ENCODE measurements at places on chromosomes 6 and 20.

GRCh38 chr20:19530006-19530405 is 228.1 kb upstream of the RIN2 start:
- no peak for DNase-seq

GRCh38 chr20:34512955-34513419 is 3.2 kb upstream of the DYNLRB1 start:
- DNase-seq: no peak

DNA sequence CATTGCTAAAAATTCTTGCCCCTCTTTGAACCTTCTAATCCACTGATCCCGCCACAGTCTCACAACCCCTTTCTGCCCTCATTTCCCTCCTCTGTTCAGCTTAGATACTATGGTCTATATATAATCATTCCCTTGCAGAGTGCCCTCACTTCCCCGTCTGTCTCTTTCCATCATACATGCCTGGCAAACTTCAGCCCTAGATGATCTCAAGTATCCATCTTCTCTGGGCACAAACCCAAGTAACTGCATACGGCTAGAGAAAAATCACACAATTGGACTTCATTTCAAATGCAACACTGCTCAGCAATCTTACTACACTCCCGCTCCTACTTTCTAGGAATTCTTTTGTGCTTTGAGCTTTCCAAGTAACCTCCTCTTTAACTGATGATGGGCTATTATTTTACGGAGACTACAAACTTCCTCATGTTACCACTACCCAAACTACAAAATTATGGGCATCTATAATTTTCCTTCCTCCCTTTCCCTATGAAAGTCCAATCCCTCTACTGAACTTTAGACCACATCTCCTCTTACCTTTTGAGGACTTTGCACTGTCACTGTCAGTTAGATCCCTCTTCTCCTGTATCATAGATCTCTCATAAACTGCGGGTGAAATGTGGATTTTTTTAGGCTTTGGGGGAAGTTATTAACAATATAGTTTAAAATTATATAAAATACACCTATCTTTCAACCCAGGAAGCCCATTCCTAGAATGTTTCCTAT is 135.6 kb downstream of the BTBD9 start:
- DNase-seq: no peak

GRCh38 chr6:168029459-168030217 is 32.2 kb downstream of the KIF25 start:
- DNase-seq: no peak

DNA sequence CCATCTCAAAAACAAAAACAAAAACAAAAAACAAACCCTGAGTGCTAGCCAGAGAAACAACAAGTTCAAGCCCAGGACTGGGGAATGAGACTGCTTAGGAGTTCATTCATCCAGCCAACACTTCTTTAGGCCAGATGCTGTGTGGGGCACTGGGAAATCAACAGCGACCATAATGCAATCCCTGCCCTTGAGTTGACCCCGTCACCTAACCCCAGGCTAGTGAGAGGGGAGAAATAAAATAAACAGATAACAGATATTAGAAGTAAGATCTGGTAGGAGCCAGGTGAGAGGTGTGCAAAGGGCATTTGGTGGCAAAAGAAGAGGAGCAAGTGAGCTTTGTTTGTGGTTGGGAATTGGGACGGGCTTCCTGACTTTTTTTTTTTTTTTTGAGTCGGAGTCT is 4.9 kb upstream of the RPL10A start:
- no peak for DNase-seq

DNA sequence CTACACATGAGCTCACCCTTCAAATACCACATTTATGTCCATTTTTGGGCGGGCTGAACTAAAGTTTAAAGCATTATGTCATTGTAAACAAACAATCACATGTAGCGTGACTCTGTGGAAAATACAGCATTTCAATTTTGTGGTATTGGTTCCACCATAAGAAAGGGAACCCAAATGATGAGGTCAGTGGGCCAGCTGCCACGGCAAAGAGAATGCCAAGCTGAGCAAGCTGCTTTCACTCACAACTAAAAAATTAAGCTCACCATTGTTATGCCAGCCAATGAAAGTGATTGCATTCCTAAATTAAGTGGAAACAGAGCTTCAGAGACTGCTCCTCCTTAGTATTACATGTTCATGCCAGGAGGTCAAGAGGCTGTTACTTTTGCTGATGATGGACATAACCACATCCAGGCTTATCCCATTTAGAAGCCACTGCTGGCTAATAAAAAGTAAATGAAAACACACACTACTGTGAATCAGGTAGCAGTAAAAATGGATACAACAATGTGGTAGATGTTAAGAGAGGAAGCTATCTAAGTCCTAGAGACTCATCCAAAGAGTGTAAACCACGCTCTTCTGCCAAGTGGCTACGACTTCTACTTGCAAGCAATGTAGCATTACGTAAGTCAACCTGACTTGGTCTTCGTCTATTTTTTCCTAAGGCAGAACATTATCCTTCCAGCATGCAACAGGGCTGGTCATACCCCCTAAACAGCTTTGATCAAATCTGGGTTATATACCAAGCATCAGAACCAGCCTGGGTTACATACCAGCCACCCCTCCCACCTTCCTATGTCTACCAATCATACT is 164.8 kb downstream of the BACH2 start:
- no peak for DNase-seq

DNA sequence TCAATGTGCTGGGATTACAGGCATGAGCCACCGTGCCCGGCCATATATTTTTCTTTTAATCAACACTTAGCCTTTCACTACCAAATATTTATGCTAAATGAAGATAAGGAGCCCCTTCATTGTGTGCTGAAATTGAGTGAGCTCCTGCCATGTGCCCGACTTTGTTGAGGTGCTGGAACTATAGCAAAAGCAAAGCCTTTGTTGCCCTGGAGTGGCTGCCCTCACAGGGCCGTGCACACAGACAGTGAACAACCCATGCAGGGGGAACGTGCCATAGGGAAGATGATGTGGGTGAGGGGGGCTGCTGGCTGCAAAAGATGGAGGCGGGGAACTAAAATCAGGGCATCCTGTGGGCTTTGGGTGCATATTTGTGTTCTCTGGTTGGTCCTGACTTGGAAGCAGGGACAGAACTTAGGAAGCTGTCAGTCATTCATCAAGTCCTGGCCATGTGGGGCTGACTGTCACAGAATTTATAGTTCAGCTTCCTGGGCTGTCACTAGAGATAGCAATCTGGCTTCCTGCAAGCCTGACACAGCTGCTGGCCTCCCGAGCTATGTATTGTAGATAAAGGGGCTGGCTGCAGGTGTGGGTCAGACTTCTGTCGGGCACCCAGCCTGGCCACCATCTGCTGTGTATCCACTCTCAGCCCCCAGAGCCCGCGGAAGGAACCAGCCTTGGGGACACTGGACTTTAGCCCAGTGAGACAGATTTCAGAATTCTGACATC is 56.8 kb upstream of the MPC1 start:
- DNase-seq: no peak

- DNase-seq: no peak
Observed at GRCh38 chr6:36346486-36347273, 10.0 kb upstream of the BNIP5 start.

- DNase-seq: no peak
Observed at GRCh38 chr20:891058-891705, 25.0 kb downstream of the ANGPT4 start.

DNA sequence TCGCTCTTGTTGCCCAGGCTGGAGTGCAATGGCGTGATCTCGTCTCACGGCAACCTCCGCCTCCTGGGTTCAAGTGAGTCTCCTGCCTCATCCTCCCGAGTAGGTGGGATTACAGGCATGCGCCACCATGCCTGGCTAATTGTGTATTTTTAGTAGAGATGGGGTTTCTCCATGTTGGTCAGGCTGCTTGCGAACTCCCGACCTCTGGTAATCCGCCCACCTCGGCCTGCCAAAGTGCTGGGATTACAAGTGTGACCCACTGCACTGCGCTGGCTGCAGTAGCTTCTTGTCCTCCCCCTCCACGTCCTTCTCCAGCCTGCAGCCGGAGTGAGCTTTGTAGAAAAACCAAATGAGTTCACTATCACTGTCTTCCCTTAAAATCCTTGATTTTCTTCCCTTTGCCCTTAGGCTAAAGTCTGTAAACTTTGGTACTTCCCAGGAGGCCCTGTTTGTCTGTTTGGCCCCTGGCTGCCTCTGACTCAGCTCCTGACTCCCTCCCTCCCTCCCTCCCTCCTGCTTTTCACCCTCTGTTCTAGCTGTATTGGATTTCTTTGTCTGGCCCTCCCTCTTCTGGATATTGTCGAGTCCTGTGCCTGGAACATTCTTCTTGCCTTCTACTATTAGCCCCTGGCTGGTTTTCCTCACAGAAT is 12.9 kb downstream of the PARD6B start:
- DNase-seq: no peak

DNA sequence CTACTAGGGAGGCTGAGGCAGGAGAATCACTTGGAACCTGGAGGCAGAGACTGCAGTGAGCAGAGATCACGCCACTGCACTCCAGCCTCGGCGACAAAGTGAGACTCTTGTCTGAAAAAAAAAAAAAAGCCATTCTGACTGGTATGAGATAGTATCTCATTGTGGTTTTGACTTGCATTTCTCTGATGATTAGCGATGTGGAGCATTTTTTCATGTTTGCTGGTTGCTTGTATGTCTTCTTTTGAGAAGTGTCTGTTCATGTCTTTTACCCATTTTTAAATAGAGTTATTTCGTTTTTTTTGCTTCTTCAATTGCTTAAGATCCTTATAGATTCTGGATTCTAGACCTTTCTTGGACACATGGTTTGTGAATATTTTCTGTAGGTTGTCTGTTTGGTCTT is 103.5 kb upstream of the SIM1 start:
- no peak for DNase-seq

DNA sequence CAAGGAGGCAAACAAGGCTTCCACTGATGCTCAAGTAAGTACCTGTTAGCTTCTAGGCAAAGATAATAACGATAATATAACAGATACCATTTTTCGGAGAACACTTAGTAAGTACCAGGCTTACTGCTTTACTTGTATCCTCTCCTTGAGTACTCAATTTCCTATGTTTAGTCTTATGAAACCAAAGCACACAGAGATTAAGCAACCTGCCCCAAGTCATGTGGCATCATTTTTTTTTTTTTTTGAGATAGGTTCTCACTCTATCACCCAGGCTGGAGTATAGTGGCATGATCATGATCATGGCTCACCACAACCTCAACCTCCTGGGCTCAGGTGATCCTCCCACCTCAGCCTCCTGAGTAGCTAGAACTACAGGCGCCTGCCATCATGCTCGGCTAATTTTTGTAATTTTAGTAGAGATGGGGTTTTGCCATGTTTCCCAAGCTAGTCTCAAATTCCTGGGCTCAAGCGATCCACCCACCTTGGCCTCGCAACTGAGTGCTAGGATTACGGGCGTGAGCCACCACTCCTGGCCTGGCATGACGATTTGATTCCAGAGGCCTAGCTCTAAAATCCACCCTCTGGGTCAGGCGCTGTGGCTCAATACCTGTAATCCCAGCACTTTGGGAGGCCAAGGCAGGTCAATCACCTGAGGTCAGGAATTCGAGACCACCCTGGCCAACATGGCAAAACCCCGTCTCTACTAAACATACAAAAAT is 14.0 kb downstream of the SPAG4 start:
- DNase-seq: no peak

DNA sequence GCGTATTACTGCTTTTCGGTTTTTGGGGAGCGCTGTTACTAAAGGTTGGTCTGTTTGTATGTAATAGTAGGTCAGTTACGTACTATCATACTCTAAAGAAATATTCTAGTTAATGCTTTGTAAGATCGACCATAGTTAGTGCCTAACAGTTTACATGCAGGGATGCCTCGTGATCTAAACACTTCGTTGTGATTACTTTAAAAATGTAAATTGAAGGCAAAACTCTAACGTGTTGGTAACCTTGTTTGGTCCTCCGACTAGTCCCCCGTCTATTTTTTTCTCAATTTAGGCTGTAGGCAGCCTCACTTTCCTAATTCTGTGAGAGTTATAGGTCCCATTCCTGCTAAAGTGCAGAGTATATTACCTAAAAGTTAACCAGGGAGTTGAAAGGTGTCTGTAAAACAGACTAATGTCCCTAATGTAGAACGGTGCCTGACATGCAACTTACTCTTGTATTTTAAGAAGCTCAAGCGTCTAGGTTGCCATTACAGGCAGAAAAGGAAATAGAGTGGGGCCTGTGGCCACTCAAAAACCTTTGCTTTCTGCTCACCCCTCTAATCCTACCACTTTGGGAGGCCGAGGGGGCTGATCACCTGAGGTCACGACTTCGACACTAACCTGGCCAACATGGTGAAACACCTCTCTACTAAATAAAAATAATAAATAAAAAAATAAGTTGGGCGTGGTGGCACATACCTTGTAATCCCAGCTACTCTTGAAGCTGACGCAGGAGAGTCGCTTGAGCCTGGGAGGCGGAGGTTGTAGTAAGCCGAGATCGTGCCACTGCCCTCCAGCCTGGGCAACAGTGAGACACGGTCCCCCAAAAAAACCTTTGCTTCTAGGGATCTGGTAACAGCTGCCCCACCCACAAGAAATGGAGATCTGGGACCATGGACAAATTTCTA is 37.8 kb downstream of the HFE start:
- DNase-seq: no peak

GRCh38 chr20:58017231-58017969 is 211.1 kb downstream of the ANKRD60 start:
- DNase-seq: no peak

- DNase-seq: no peak
Observed at GRCh38 chr6:131910219-131910589, 41.0 kb downstream of the CCN2 start.

DNA sequence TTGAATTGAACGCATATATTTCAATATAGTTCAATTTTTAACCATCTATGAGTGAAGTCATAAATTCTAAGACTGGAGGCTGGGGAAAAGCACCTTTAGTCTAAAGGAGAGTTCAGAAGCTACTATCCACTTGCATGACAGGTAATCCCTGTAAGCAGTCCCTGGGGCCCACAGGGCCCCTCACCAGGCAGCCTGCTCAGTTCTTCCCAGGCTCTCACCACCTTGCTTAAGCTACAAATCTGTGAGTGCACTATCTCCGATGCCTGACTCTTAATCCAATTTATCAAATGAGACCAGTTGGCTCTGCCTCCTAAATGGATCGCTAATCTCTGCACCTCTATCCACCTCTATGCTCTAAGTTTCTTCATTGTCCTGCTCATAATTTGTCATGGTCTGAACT is 413.8 kb downstream of the PTPRT start:
- DNase-seq: no peak

DNA sequence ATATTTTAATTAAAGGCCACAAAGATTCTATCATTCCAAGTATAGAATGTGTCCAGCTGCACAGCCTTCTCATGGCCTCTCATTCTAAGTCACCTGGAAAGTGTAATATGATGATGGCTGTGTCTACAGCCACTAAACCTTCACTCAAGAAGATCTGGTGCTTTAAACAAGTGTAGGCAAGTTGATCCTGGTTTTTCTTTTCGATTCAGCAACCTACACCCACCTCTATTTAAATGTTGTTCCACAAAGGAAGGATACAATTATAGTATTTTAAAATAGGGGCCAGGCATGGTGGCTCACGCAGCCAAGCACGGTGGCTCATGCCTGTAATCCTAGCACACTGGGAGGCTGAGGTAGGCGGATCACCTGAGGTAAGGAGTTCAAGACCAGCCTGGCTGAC is 25.5 kb upstream of the DST start:
- DNase-seq: no peak

GRCh38 chr20:53413186-53413631 is 180.4 kb downstream of the ZNF217 start:
- peak; percentile 36 for DNase-seq

GRCh38 chr6:127550403-127550802 is 26.6 kb upstream of the C6orf58 start:
- no peak for DNase-seq
